ENCODE measurements at places on chromosomes 2 and 18.

DNA sequence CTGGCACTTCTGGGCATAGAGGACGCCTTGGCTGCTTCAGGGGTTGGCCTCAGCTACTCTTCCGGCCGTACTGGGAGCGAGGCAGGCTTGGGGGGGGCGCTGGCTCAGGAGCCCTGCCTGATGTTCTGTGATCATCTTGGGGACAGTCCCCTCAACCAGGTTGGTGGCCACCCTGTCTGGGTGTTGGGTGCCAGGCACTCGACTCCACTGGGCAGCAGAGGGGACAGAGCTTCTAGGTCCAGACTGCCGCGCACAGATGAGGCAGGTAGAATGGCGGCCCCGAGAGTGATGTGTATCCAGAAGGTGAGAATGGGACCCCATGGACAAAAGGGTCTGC lies 84.9 kb downstream of the ASB1 start:
- no peak for DNase-seq

DNA sequence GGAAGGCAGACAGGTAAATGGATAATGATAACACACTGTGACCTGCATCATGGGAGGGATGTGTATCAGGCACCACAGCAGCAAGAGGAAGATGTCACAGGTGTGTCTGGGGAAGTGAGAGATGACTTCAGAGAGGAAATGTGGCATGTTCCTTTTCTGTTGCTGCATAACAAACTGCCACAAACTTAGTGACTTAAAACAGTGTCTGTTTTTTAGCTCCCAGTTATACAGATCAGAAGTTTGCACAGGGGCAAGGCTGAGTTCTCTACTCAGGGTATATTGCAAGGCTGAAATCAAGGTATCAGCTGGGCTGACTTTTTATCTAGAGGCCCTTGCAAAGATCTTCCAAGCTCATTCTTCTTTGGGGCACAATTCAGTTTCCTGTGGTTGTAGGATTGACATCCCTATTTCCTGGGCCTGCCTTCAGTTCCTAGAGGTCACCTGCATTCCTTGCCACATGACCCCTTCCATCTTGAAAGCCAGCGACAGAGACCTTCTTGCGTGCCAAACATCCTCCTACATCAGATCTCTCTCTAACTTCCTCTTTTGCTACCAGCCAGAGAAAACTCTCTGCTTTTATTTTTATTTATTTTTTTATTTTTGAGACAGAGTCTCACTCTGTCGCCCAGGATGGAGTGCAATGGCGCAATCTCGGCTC lies 2.1 kb upstream of the MAP3K2 start:
- DNase-seq: no peak

DNA sequence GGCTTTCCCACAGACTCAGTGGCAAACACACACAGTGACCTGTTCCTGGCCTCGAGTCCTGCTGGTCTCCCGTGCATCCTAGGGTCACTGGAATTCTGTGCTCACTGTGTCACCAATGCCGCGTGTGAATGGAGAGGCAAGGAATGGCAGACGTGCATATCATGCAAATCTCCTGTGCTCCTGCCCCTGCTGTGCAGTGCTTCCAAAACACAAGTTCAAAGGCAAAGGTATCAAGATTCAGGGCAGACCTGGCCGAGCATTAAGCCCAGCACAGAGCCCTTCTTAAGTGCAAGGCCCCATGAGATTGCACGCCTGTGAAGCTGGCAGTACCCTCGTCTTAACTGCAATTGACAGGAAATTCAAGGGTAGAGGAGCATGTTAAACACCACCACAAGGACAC lies 129.1 kb downstream of the NDUFA10 start:
- no peak for DNase-seq

GRCh38 chr2:207914716-207915115 lies 110.6 kb downstream of the PLEKHM3 start:
- DNase-seq: no peak

DNA sequence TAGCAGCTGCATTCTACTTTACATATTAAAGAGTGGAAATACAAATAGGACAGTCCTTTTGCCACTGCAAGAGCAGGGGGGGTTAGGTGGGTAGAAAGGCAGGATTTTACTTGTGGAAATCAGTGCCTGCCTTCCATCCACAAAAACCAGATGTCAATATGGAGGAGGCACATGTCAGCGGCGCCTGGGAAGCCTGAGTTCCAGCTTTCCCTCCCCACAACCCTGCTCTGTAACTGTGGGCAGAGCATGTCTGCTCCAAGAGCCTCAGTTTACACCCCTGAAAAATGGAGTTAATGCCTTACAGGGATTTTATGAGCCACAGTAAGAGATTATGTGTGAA lies 32.9 kb downstream of the STEAP3 start:
- DNase-seq: no peak

DNA sequence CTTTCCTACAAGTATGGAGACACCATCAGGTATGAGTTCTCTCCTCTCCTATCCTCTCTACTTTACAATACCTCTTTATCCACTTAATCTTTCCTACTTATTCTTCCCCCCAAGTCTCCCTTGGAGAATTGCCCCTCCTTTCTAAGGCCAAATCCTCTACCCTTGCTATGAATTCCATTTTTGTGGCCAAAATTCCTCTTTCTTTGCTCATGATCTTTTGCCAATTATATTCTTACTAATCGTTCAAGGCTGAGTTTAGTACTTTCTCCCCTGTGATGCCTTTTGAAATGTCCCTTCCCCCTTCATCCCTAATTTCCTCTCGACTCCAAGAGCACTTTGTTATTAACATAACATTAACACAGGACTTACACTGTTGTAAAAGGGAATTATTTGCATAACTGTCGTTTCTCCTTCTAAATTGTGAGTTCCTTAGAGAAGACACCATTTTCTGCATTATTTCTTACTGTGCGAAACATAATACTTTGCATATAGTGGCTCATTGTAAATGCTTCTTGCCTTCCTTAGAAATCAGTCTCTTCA lies 133.4 kb downstream of the KCTD1 start:
- DNase-seq: no peak

DNA sequence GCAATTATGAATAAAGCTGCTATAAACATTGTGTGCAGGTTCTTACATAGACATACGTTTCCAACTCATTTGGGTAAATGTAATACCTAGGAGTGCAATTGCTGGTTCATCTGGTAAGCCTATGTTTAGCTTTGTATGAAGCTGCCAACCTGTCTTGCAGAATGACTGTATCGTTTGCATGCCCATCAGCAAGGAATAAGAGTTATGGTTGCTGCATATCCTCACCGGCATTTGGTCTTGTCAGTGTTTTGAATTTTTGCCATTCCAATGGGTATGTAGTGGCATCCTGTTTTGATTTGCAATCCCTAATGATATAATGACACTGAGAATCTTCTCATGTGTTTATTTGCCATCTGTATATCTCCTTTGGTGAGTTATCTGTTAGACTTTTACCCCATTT lies 20.7 kb downstream of the CCDC150 start:
- no peak for DNase-seq

DNA sequence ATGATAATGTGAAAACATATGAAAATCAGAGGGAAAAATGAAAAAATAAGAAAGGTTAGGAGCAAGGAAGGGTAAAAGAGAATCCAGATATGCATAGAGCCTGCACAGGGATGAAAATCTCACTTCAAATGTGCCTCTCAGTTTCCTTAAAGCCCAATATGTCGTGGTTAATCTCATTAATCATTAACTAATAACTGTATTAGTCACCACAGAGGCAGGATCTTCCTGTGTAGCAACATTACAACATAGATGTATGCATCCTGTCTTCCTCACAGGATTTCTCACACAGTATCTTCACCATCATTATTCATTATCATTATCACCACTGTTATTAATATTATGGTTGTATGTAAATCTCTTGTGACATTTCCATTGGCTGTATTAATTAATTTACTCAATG lies 361.2 kb upstream of the SOX11 start:
- DNase-seq: no peak

GRCh38 chr2:225354281-225354774 lies 45.2 kb upstream of the NYAP2 start:
- no peak for DNase-seq

GRCh38 chr2:53859206-53860181 lies at the start of gene GPR75:
GPR75 (minus strand) TSS chr2:53859967; CDS start chr2:53854756, 5,211 bp downstream.
- no peak for DNase-seq

GRCh38 chr2:229586012-229586411 lies 128.3 kb downstream of the DNER start:
- DNase-seq: no peak

- DNase-seq: no peak
These were observed 49.9 kb downstream of the LPIN2 start for GRCh38 chr18:2963048-2963447.

DNA sequence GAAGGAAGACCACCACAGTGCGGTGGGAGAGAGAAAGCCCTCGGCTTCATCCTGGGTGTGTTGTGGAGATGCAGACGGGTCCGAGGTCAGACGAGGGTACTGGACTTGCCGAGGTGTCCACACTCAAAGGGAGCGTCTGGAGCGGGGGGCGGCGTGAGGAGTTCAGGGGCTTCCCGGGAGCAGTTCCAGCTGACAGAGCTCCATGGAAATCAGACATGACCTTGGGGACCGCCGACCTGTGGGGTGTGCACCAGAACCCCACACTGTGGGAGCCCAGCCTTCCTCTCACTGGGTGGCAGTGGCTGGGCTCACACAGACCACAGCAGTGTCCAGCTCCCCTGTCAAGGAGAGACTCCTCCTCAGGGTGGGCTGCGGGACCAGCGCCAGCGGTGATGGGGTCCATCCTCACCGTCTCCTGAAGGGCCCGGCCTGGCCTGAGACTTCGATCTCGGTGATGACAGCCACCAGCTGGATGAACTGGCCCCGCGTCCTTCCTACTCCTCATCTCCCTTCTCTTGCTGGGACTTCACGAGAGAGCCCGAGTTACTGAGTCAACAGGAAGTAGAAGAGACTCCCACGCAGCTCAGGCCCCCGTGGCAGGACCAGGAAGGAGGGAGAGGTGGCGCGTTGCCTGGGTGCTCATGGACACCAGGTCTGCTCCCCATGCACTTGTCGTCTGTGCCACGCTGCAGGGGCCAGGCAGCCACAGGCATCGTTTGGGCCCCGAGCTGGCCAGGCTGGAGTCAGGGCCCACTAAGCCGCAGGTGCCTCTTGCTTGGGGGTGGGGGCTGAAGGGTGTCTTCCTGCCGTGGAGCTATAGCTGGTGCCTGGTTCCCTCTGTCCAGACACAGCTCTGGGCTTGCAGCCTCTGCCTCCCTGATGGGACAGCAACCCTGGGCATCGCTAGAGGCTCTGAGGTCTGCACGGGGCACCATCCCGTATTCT lies 101.9 kb upstream of the CTDP1 start:
- no peak for DNase-seq

GRCh38 chr18:35410561-35410960 lies 33.4 kb upstream of the ZNF396 start:
- DNase-seq: no peak

DNA sequence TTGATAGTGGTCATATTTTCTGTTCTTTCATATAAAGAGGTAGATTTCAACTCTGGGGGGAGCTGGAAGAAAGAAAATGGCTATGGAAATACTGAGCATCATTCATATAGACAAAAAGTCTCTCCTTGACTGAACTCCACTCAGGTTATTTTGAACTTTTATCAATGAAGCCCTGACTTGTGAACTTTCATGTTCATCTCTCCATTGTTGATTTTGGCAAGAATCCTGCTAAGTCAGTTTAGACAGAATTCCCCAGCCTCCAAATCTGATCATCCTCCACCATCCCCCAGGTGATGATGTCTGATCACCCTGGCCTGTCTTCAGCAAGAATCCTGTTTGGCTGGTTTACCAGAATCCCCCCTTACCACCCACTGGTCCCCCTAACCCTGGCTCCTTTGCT lies 395.0 kb downstream of the NCKAP5 start:
- no peak for DNase-seq

GRCh38 chr2:207285473-207285815 lies 119.7 kb upstream of the KLF7 start:
- no peak for DNase-seq

DNA sequence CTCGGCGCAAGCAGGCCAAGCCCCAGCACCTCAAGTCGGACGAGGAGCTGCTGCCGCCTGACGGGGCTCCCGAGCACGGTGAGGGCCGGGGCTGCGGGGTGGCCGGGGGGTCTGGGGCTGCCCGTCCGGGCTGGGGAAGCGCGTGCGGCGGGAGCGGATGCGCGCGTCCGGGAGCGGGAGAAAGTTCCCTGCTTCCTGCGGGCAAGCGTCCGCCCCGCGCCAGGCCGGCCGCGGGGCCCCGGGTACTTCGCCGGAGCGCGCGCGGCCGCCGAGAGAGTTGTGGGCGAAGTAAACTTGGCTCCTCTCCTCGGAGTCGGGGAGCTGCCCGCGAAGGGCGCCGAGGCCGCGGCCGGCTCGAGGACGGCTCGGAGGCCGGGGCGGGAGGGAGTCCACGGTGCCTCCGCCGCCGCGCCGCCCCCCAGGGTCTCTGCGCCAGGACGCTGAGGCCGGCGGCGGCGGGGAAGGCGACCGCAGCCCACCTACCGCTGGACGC lies 707 bp downstream of the SALL3 start:
- DNase-seq: no peak

GRCh38 chr2:232999354-232999753 lies 13.7 kb downstream of the NGEF start:
- DNase-seq: no peak

- no peak for DNase-seq
These were observed 8.7 kb upstream of the METAP1D start for GRCh38 chr2:171991027-171991426.

GRCh38 chr2:71887196-71887595 lies 260.5 kb downstream of the CYP26B1 start:
- DNase-seq: no peak

DNA sequence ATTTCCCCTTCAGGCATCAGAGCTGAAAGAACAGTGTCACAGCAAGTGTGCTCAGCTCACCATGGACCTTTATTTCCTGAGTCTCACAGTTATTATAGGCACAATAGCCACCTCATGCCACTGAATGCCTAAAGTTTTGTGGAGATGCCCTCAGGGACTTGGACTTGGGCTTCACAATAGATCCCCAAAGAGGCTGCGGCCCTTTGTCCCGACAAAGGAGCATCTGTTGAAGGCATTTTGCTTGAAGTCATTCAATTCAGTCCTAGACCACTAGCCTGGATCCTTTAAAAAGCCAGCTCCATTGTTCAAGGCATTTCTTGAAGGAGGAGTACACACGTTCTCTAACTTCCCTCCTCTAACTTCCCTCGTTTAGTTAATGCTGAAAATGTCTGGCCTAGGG lies 125.4 kb downstream of the DCC start:
- DNase-seq: no peak

DNA sequence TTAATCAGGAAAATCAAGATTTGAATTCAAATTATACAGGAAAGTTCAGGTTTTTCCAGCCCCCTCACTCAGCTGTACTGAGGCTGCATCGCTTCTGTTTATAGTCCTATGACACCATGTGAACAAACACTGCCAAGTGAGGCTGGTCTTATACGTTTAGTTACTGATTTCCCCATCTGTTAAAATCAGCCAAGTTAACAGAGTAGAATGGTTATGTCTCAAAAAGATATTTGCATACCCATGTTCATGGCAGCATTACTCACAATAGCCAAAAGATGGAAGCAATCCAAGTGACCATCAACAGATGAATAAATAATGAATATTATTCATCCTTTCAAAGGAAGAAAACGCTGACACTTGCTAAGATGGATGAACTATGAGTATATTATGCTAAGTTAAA lies 43.8 kb downstream of the REEP1 start:
- no peak for DNase-seq

DNA sequence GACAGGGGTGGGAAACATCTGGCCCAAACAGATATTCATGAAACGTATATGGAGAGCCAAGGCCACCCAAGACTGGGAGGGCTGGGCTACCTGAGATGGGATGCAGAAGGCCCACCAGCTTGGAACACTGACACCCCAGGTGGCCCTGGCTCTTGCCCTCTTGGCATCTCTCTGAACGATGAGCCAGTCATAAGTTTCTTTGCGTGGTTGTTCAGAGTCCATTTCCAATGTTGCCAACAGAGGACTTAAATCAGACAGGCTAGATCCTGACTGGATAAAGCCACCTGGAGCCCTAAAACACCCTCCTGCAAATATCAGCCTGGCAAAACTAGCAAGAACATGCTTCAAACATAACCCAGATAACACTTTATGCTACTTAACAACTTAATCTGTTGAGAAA lies 42.6 kb downstream of the LPIN2 start:
- no peak for DNase-seq

Data from activated T-helper 2 cell treated with anti-CD3 and anti-CD28 coated beads, Interferon-gamma antibody, Interleukin-2, Interleukin-4, amounts not matched to agents 10 μg/mL and 5 μg/mL and 100 μg/mL, durations not matched to agents 14 hours and 24 hours and 36 hours (primary cell).